T follicular helper cell (primary cell): ENCODE measurements at places on chromosomes 3 and 15.

- DNase-seq = no peak
These were observed 859.6 kb downstream of the EPHA3 start for GRCh38 chr3:89966877-89967665.

- no peak for DNase-seq
These were observed 226.0 kb downstream of the SNRPN start for GRCh38 chr15:25180606-25181292.

DNA sequence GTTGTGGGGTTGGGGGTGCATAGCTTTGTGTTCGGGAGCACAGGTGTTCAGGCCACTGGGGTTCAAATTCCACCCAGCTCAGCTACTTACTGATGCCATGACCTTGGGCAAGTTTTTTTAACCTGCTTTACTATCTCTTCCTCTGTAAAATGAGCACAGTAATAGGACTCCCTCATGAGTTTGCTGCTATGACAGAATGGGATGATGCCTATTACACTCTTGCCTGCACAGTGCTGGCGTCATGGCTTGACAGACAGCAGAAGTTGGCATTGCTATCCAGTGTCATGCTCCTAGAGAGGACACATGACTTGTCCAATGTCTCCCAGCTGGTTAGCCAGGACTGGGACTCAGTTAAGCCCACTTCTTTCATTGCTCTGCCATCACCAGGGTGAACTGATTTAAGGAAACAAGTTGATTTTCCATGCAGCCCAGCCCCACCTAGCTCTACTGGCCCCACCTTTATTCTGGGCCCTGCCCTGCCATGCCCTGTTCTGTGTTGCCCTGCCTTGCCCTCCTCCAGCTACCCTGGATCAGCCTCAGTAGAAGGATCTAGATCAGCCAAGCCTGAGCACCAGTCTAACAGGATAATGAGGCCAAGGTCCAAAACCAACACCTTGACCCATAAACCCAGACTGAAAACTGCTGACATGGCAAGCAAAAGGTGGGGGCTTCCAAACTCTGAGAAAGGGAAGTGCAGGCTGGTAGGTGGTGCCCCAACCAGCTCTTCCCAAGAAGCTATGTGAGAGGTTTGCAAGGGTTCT is 155.8 kb upstream of the ATP11B start:
- DNase-seq = no peak

GRCh38 chr15:68809517-68809916 is 11.2 kb downstream of the ANP32A start:
- DNase-seq = no peak

DNA sequence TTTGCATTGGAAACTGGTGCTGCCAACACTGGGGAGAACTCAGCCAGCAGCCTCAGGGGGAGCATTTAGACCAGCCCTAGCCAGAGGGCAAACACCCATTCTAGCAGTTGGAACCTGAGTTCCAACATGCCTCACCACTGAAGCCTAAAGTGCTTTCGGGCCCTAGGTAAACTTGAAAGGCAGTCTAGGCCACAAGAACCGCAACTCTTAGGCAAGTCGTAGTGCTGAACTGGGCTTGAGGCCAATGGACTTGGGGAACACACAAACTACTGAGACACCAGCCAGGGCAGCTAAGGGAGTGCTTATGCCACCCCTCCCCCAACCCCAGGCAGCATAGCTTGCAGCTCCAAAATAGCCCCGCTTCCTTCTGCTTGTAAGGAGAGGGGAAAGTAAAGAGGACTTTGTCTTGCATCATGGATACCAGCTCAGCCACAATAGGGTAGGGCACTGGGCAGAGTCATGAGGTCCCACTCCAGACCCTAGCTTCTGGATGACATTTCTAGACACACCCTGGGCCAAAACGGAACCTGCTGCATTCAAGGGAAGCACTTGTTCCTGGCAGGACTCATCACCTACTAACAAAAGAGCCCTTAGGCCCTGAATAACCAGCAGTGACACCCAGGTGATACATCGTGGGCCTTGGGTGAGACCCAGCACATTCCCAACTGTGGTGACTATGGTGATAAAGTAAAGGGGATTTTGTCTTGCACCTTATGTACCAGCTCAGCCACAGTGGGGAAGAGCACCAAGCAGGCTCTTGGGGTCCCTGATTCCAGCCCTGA is 37.3 kb upstream of the TEX9 start:
- DNase-seq = no peak

DNA sequence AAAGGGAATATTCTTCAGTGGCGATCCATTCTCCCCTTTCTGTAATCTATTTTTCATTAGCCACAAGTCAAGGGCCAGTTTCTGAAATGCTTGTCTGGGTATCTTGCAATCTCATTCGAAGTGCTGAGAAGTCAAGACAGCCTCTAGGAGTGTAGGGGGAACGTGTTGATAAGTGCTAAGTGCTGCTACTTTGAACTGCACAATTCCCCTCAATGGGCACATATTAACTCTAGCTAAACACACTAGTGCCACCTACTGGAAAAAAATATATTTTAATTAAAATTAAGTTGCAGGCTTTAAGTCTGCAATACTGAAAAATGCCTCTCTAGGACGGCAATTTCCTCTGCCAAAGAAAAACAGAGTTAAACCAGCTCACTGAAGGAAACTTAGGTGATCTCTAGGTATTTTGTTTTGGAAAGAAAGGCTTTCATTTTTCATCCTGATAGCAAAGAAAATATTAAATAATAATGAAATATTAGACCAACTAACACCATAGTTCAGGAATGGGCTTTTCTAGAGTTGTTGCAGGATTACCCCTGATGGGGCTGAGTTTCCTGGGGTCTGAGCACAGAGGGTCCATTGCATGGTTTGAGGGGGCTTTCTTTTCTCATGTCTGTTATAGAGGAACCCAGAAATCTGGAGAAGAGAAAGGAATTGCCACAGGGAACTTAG is 181.9 kb upstream of the KBTBD8 start:
- no peak for DNase-seq

DNA sequence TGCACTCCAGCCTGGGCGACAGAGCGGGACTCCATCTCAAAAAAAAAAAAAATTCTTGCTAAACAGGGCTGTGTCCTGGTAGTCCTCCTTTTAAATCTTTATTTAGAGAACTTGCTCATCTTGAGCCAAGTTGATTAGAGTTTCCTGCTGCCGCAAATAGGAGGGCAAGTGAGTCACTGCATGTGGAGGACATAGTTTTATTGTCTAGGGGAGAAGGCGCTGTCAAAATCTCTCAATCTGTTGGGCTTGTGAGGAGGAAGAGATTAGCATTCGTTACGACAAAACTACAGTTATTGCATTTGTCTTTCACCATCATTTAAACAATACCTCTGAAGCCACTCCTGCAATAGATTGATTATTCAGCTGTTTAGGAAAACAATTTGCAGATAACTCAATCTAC is 11.5 kb downstream of the MUC4 start:
- DNase-seq = no peak
